ENCODE measurements at places on chromosomes 2 and 18.

GRCh38 chr2:168736649-168737445 lies 65.6 kb upstream of the NOSTRIN start:
- no peak for DNase-seq

- DNase-seq = no peak
Measured at GRCh38 chr18:73774811-73775509, 372.7 kb downstream of the FBXO15 start.

GRCh38 chr2:239249048-239249447 lies 151.8 kb downstream of the HDAC4 start:
- no peak for DNase-seq

DNA sequence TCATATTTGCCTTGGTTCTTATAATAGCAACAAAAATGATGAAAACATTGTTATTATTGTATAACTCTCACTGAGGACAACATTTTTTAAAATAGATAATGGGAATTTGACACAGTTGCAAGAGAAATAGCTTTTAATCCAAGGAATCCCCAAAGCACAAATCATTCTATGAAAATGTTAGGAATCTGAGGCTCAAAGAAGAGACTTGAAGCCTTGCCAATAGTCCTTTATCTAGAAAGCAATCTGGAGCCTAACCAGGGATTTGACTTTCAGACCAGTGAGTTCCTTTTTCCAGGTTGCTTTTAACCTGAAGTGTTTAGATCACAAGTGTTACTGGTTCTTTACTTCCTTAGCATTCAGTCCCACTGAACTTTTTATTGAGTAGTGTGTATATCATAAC lies 574.5 kb upstream of the ZEB2 start:
- no peak for DNase-seq

DNA sequence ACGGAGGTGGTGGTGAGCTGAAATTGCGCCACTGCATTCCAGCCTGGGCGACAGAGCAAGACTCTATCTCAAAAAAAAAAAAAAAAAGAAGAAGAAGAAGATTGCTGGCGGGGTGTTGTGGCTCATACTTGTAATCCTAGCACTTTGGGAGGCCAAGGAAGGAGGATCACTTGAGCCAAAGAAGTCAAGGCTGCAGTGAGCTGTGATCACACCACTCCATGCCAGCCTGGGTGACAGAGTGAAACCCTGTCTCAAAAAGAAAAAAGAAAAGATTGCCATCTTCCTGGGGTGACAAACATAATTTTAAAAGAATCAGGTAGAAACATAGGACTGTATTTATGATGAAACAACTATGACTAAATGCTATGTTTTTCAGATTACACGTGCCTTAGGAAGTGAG lies 55.1 kb upstream of the EML4 start:
- DNase-seq = no peak

DNA sequence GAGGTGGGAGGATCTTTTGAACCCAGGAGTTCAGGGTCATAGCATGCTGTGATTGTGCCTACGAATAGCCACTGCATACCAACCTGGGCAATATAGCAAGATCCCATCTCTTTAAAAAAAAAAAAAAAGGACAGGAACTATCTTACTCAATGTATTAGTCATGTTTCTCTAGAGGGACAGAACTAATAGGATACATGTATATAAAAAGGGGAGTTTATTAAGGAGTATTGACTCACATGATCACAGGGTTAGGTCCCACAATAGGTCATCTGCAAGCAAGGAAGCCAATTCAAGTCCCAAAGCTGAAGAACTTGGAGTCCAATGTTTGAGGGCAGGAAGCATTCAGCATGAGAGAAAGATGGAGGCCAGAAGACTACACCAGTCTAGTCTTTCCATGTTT lies 18.8 kb upstream of the CASP10 start:
- DNase-seq = no peak

- DNase-seq = no peak
Measured at GRCh38 chr2:63791387-63791786, 50.3 kb upstream of the UGP2 start.

- no peak for DNase-seq
Measured at GRCh38 chr18:32974421-32975162, 201.8 kb upstream of the KLHL14 start.

Measured in activated CD4-positive, alpha-beta T cell treated with anti-CD3 and anti-CD28 coated beads, Interleukin-2, amount 50 U/mL, for 24 hours (primary cell).